Bone marrow (tissue), 2 donors: ENCODE measurements at places on chromosomes 11 and 22.

DNA sequence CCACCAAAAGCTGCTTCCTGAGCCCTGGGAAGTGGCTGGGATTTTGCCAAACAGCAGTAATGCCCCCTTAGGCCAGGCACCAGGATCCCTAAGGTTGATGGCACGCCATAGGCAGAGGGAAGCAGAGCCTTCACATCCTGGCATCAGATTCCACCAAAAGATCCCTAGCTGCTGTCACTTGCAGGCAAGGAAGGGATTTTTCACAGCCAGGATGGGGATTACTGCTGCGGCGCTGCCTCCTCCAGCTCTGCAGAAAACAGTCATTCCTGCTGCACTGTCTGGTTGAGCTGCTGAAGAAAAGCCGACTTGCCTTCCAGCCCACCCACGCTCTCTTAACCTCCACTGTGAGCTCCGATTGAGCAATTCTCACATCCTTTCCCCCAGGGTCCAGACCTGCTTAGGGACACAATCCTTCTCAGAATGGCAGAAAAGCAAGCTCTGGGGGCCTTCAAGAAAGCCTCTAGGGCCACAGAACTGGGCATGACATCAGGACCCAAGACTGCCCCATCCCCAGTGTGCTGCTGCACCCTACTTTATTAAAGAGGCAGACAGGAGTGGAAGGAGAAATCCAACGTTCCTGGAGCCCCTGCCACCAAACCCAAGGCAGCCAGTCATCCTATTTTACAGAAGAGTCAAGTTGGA, 19.9 kb downstream of the SYN3 start:
- DNase-seq, result no peak

DNA sequence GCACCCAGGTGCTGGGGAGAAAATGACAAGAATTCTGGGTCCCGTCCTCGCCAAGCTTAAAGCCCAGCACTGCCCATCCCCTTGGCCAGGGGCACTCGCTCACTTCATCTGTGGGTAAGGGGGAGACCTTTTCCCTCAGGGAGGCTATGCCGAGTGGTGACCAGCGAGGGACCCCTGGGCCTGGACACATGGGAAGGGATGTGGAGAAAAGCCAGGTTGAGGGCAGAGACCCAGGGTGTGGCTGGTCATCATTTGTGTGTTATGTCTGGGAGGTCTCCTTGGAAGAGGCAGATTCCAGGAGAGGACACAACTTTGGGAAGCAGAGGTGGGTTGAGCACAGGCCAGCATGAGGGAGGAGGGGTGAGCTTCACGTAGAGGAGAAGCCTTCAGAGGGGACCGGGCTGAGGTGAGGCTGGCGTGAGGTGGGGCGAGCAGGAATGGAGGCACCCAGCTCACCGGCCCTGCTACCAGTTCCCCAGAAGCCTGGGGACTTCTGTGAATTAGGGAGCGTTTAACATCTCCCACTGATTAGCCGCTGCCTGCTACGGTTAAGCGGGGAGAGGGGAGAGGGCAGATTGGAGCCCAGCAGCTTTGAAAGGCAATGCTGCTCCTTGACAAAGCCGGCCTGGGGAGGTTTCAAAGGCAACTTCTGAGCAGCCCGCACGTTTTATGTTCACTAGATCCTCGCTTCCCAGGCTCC, 25.8 kb upstream of the NECTIN1 start:
- DNase-seq, result no peak

DNA sequence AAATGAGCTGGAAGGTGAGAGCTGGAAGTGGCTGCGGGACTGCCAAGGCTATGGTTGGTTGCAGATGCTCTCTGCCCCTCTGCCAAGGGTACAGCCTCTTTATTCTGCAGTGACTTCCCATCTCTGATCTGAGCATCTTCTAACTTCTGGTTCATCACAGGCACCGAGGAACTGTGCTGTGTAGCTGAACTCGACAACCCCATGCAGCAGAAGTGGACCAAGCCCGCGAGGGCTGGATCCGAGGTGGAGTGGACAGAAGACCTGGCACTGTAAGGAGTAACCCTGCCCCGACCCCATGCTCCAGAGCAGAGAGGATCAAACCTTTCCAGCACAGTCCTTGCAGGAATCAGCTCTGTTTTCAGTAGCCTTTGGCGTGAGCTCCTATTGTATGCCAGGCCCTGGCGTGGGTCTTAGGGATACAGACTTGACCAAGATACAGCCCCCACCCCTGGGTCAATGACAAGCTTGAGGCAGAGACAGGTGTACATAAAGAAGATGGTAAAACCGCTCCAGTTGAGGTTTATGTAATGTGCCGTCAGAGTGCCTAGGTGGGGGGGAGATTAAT, 4.3 kb downstream of the C2CD2L start:
- DNase-seq, result no peak

- no peak for DNase-seq
Observed at GRCh38 chr22:46077669-46078099, 72.6 kb upstream of the PPARA start.

- no peak for DNase-seq
Observed at GRCh38 chr22:27105142-27106025, 448.0 kb downstream of the MIAT start.

DNA sequence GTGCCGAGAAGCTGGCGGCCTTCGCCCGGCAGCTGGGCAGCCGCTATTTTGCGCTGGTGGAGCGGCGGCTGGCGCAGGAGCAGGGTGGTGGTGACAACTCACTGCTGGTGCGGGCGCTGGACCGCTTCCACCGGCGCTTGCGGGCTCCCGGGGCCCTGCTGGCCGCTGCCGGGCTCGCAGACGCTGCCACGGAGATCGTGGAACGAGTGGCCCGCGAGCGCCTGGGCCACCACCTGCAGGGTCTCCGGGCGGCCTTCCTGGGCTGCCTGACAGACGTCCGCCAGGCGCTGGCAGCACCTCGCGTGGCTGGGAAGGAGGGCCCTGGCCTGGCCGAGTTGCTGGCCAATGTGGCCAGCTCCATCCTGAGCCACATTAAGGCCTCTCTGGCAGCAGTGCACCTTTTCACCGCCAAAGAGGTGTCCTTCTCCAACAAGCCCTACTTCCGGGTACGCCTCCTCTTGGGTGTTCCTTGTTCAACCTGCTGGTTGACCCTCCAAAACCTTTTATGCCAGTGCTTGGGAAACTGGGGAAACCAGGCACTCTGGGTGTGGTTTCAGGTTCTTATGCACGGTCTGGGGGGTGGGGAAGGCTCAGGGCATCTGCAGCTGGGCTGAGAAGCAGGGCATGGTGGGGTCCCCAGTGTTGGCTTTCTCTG, 3.1 kb upstream of the TM7SF2 start:
- no peak for DNase-seq

DNA sequence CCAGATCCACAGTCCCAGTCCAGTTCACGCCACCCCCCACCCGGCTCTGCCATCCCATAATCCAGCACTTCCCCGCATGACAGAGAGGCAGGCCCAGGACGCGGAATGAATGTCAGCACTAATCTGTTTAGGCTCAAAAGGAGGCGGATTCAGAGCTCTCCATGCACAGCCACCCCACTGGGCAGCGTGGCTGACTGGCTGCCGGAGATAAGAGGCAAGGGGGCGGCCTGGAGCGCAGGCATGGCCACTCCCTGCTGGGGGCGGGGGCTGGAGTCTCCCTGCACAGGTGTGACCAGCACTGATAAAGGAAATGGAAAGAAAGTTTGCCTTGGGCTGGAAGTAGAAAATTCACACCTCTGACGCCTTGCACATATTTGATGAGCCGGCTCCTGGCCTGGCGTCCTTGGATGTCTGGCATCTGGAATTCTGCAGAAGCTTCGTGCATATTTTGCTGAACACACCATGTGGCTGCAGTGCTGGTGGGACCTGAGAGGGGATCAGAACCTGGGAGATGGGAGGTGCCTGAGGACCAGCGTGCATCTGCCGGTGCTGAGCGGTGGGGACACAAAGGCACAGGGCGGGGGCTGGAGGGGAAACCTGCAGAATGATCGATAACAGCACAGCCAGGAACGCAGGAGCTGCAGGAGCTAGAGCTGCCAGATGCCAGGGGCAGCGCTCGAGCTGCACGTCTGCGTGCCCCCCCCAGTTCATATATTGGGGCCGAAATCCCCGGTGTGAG, 344.4 kb downstream of the CTTN start:
- no peak for DNase-seq

DNA sequence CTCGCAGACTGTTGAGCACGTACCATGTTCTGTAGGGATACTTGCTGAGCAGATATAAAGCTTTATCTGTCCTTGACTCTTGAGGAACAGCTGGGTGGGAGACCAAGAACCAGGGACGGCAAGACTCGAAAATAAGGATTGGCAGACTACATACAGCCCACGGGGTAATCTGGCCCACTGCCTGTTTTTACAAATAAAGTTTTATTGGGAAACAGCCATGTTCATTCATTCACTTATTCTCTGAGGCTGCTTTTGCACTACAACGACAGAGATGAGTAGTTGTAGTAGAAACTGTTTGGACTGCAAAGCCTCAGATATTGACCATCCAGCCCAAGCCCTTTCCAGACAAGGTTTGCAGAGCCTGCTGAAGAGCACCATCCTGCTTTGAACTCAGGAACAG, 20.3 kb upstream of the RBM4B start:
- DNase-seq, result no peak

- DNase-seq, result no peak
Observed at GRCh38 chr11:134544095-134544815, 132.2 kb upstream of the B3GAT1 start.

GRCh38 chr22:28116219-28116673, 197.2 kb upstream of the PITPNB start:
- DNase-seq, result no peak

DNA sequence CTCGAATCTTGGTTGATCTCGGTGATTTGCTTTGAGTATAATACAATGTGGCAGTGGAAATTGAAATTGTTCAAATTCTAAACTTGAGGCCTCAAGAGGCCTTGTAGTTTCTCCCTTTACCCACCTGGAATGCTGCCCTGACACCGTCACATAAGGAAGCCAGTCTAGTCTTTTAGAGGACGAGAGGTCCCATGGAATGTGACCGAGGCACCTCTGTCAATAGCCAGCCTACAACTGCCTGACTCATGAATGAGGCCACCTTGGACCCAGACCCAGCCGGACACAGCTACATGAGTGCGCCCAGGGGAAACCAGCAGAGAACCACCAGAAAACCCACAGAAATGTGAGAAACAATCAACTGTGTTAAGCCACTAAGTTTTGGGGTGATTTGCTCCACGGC, 52.5 kb downstream of the RPL27A start:
- no peak for DNase-seq

GRCh38 chr22:50476868-50477267, 2.0 kb upstream of the SBF1 start:
- no peak for DNase-seq

- DNase-seq, result no peak
Observed at GRCh38 chr11:10139656-10140055, 154.4 kb downstream of the SBF2 start.

DNA sequence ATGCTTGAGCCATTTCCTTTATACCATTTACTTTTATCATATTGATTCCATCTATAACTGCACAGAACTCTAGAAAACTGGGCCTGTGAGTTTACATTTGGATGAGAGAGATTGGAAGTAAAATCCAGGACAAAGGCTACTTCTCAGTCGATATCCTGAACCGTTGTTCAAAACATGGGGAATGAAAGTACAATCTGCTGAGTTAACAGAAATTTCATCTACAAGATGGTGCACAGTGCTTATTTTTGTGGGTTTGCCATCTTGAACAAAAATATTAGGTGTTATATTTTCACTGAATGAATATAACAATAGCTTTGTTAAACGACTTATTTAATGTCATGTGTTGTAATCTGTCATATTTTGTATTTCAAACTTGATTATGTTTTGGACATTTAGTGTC, 622.6 kb downstream of the LUZP2 start:
- DNase-seq, result no peak

DNA sequence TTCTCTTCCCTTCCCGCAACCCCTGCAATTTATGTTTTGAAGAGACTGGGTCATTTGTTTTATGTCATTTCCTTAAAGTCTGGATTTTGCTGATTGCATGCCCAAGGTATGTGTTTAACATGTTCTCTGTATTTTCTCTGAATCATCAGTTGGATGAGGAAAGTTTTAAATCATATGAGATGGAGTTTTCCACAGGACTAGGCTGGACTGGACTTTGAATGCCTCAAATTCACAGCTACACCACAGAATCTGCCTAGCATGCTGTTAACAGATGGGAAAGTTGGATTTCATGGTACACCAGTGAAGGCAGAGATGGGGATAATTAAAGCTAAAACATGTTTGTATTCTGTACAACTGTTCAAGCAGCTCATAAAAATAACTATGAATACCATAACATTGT, 62.6 kb downstream of the CWC15 start:
- DNase-seq, result no peak

DNA sequence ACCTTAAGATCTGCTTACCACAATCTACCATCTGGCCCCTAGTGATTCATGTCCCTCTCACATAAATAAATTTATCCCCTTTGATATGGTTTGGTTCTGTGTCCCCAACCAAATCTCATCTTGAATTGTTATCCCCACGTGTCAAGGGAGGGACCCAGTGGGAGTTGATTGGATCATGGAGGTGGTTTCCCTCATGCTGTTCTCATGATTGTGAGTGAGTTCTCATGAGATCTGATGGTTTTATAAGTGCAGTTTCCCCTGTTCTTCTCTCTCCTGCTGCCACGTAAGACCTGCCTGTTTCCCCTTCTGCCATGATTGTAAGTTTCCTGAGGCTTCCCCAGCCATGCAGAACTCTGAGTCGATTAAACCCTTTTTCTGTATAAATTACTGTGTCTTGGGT, 37.2 kb downstream of the OR2AG2 start:
- no peak for DNase-seq

DNA sequence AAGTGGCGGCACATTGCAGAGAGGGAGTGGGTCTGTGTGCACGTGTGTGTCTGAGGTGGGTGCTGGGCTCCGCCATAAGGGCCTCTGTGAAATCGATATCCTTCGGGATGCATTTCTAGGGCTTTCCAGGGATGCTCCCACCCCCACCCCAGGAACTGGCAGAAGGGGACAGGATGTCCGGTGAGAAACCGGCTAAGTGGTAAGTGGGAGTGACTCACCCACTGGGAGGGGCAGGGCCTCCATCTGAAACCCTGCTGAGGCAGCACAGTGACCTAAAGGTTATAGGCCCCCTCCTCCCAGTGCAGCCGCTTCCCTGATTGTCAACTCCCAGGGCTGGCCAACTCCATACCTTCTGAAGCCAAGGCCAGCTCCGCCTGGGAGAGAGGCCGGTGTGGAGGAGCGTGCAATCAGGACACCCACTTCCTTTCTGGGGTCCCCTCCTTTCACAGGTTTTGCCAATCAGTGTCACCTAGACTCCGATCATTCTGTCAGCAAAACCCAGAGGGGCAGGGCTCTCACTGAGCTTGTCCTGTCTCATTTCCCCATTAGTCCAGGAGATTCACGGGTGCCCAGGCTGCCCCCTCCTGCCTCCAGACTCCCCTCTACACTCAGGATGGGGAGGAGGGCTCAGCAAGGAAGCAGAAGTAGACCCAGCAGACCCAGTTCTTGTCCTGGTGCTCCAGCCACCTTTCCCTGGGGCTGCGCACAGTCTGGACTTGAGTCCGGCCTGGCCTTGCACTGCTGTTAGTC, 44.5 kb downstream of the NECTIN1 start:
- no peak for DNase-seq

DNA sequence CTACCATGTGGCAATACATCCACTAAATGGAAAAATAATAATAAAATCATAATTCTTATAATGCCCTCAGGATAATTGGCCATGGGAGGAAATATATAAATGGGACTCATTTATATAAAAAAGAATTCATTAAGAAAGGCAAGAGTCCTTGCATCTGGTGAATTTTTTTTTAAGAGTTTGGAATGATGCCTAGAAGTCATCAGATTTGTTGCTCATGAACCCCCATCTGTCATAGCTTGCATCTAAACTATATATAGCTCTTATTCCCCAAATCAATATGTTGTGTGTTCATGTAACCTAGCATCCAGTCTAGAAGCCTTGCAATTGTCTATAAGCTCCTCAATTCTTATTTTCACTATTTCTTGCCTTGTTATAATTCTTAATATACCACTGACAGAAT, 75.9 kb downstream of the CADM1 start:
- DNase-seq, result no peak
